Right lung (tissue), 10 donors: ENCODE measurements at places on chromosomes 5 and 9.

DNA sequence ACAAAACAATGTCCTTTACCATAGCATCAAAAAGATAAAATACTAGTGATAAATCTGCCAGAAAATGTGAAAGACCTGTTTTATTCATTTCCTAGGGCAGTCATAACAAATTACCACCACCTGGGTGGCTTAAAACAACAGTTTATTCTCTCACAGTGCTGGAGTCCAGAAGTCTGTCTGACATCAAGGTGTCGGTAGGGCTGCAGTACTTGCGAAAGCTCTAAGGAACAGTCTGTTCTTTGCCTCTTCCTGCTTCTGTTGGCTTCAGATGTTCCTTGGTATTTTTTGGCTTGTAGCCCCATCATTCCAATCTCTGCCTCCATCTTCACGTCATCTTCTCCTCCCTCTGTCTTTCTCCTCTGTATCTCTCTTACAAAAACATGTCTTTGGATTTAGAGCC, 51.0 kb downstream of the PTPDC1 start:
- no peak for DNase-seq

GRCh38 chr5:58453306-58453705, 6.6 kb downstream of the PLK2 start:
- DNase-seq = no peak

DNA sequence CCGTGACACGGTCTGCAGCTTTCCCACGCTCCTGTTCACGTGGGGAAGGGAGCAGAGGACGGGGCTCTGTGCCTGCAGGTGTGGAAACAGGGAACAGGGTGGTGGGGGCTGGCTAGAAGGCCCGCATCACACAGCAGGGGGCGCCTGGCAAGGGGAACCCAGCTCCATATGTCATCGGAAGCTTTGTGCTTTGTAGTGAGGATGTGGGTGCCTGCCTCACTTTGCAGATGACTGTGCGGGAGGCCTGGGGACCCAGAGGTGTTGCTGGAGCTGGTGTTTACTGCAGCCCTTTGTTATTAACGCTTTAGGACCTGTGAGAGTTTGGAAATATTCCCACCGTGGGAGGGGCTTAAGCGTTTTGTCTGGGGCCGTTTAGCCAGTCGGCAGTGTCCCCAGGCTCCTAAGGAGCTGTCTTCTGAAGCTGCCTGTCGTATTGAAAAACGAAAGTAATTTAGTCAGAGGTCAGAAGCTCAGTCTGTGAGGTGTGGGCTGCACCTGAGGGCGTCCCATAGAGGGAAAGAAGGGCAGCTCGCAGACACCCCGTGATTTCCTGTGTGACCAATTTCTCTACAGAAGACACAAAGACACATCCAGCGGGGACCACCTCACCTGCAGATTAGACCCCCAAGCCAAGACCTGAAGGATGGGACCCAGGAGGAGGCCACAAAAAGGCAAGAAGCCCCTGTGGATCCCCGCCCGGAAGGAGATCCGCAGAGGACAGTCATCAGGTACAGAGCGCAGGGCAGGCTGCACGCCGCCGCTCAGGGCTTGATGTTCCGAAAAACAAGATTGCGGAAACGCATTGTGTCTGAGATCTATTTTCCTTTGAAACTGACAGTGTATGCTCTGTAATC, 9.1 kb downstream of the MAN1B1 start:
- no peak for DNase-seq

DNA sequence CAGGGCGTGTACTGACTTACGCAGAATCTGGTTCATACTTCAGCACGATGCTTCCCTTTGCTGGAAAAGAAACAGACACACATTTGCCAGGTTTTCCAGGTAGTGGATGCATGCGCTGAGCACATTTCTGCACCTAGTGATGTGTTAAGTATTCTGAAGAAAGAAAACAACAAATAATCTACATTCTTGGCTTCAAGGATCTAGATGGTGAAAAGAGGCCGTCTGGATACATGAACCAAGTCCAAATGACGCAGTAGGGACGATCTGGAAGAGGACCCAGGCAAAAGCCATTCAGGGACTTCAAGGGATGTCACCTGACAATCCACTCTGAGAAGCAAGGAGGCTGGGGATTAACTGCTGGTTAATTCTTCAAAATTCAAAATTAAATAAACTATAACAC, 30.4 kb downstream of the NSUN2 start:
- DNase-seq = no peak

DNA sequence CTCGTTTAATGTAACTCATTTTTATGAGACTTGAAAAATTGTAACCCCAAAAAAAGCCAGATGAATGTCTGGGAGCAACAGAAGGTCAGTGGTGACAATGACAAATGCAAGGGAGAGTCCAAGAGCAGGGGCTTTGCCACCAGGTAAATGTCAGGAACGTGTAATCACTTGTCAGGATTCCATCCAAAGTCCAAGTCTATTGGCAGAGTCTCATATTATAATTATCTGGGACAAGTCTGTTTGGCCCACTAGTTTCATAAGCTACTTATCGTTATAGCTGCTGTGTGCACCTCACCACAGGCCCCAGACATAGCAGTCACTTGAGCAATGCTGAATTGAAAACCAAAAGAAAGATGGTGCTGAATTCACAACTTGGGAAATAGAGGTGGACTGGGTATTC, 180.8 kb downstream of the DNAH5 start:
- DNase-seq = no peak

DNA sequence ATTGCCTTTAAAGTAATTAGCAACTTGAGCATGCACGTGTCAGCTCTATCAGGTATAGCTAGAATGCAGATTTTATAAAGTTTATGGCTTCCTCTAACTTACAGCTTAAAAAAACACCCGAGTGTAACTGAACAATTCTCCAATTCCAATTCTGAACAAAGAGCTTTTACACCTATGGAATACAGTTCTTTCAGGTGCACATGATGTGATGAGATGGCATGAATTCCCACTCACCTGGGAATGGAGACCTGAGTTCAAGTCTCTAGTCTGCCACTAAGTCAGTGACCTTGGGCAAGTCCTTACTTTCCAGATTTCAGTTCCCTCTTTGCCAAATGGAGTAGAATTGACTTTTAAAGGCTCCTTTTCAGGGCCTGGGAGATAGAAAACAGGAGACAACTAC, 1.8 kb downstream of the ZFAND5 start:
- no peak for DNase-seq

- no peak for DNase-seq
Observed at GRCh38 chr5:132890817-132891216, 17.3 kb downstream of the LEAP2 start.
